ENCODE measurements at places on chromosomes 6 and 20.

DNA sequence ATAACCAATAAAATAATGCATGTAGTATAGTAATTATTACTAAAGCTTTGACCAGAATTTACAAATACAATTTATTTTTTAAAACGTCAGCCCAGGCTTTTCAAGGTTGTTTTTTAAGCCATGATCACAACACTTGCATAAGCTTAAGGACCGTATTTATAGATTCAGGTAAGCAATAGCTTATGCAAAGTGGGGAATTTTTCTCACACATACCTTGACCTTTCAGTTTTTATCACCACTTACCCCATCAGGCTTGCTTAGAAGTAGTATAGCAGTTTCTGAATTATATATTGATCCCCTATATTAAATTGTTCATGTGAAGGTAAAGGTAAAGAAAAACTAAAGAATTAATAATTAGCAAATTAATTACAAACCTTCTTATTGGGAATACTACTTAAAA, 232.3 kb upstream of the FKBP1C start:
- DNase-seq = no peak

DNA sequence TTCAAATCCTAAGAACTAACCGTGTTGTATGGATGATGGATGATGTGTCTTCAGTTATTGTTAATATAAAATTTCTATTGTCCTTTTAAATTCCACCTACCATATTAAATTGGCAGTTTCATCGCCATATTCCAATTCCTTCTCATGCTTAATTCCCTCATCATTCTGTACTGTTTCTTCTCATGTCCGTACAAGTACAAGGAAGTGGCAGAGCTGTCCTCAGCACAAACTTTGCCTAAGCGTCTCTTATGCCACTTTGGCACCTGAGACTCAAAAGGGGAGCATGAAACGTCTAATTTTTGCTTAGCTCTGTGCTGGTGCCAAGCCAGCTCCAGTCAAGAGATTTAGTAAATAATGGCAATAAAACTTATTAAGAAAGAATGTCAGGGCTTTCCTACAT, 158.2 kb upstream of the LAMA2 start:
- no peak for DNase-seq

DNA sequence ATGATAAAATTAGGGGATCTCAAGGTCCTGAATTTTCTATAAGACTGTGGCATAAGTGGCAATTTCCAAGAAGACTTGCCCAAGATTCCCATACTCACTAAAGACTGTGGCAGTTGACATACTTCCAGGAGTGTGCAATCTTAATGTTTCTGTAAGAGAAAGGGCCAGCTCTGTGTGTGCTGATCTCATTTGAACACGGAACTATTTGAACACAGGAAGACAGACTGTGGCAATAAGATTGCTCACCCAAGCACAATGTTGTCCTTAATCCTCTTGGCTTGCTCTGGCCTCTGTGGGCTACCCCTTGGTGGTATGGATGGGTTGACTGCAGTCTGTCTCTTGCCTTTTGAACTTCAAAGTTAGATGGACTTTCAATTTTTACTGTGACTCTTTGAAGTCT, 151.4 kb downstream of the PHF3 start:
- DNase-seq = no peak

DNA sequence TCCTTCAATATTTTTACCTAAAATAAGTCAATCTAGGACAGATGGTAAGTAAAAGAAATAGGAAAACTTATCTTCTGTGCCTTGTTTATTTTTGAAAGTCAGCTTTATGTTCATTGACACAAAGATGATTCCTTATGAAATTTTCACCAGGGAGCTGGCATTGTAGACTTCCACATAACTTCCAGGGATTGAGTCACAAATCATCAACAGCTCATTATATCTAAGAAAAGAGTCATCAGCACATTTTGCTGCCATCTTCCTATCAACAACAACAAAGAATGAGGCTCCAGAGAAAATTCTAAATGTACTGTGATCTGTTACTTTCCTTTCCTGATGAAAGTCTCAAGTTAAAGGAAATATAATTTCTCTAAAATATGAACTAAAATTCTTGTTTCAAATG, 48.5 kb downstream of the CFAP61 start:
- DNase-seq = no peak

DNA sequence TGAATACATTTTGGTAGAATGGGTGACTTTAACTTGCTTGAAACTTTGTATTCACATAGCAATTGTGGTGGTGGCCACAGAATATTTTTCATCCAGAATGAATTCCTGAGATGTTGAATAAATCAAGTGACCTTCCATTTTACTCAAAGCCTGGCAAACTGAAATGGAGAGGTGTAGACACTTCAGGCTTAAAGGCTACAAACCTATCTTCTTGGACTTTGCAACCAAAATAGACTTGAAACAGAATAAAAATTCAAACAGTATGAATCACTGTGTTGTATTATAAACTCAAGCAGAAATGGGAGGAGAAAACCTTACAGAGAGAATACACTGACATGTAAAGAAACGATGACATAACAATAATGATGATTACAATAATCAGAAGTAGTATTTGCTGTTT, 371.6 kb downstream of the BCKDHB start:
- no peak for DNase-seq

GRCh38 chr6:148955441-148955840, 208.6 kb downstream of the UST start:
- DNase-seq = no peak

All from CMK (cell line).